AG08396 (cell line): ENCODE measurements at places on chromosomes 7 and 10.
A peak's percentile ranks its signal among the peaks of the same experiment; 100 is the strongest.

GRCh38 chr7:104758504-104758903 is 255.5 kb upstream of the KMT2E start:
- DNase-seq, result no peak

DNA sequence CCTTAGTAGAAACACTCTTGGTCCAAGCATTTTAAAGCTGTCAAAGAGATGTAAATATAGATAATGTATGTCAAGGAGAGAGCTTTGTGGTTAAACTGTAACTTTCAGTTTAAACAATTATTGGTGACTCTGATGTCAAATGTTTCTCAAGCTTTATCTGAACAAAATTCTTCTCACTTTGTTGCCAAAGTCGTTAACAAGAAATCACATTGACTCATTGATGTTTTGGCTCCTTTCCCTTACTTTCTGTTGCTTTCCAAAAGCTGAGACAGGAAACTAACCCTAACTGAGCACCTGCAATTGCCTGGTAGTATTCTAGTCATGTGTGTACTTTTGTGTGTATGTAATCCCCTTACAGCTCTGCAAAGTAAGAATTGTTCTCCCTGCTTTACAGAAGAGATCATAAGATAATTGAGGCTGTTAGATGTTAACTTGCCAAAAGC is 108.5 kb downstream of the CFTR start:
- peak; percentile 10 for DNase-seq

DNA sequence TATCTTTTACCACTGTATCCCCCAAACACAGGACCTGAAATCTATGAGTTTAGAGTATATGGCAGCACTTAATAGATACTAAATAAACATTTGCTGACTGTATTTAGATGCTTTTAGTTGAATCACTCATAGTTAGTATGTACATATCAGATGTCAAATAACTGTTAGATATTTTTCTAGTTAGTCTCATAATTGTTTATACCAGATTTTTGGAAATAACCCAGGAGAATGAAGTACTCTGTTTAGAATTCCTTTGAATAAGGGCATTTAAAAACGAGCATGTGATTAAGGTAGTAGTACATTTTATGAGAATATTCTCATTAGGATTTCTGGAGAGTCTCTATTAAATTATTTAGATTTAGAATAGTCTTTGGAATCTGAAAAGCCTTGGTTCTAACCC is 22.3 kb upstream of the ZEB1 start:
- no peak for DNase-seq

DNA sequence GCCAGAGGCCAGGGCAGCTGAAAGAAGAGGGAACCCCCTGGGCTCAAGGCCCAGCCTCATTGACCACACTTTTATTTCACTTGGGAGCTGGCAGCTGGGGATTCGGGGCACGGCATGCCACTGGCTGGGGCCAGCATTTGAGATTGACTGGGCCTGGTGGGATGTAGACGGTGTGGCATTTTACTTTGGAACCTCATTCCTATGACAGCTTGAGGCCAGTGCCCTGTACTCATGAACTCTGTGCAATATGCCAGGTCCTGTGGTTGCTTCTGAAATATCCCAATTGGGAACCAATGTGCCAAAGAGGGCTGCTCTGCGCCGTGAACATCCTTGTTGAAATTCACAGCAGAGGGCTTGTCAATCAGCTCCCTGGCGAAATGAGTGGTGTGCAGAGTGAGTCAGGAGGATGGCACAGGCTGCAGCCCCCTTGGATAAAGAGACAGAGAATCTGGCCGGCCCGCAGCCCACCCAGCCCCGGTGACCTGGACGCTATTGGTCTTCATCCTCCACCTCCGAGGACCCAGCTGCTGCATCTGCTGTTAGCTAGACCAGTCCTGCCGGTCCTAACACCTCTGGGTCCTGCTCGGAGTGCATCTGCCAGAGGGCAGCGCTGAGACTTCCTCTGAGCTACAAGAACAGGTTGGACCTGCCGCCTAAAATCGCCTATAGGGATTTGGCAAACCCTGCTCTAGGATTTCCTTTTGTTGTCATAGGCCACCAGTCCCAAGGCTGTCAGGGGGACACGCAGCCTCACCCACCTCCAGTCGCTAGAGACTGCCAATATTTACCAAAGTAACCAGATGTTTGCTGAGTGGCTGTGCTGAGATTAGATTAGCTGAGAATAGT is 58.0 kb downstream of the PRKAG2 start:
- DNase-seq, result no peak

DNA sequence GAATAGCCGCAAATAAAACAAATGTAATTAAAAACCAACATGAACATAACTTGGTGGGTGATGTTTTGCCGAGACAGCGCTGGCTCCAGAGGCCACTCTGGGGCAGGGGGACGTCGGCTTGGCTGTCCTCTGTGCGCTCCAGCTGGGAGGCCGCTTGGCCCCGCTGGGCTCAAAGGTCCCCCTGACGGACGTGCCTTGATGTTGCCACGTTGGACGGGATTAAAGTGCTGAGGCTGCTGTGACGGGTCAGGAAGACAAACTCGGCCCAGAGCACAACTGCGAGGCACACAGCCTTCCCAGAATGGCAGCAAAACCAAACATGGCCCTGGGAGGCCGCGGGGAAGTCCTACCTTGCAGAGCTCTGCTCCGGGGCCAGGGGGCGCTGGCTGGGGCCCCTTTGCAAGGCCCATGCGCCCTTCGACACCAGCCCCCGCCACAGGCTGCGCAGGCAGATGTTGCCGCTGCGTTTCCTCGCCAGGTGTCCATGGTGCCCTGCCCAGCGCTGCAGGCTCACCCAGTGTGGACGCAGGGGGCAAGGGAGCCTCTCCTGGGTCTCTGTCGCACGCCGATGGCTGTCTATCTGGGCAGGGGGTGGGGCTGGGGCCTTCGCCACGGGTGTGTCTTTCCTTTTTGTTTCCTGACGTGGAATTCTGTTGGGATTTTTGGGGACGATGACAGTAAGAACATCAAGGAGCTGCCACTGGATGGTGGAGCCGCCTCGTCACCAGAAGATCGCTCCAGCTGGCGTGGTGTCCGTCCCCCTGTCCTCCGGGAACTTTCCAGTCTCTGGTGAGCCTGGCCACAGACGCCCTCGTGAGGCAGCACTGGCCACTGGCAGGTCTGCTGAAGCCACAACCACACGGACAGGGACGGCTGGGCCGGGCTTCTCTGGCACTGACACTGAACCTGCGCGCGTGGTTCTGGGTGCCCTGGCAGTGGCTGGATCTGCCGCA is 99.6 kb upstream of the DIP2C start:
- DNase-seq, result peak; percentile 94

- peak; percentile 33 for DNase-seq
Observed at GRCh38 chr7:140060788-140061606, 1.8 kb downstream of the PARP12 start.

GRCh38 chr7:101555269-101555920 is 73.7 kb downstream of the MYL10 start:
- DNase-seq, result peak; percentile 2

GRCh38 chr7:100435401-100436304 is 644 bp downstream of the PPP1R35 start:
- peak; percentile 50 for DNase-seq

DNA sequence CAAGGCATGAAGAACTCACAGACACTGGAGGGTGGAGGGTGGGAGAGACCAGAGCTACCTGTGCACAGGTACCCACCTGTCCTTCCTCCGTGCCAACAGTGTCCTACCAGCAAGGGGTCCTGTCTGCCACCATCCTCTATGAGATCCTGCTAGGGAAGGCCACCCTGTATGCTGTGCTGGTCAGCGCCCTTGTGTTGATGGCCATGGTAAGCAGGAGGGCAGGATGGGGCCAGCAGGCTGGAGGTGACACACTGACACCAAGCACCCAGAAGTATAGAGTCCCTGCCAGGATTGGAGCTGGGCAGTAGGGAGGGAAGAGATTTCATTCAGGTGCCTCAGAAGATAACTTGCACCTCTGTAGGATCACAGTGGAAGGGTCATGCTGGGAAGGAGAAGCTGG is 21.8 kb downstream of the PRSS2 start:
- no peak for DNase-seq

DNA sequence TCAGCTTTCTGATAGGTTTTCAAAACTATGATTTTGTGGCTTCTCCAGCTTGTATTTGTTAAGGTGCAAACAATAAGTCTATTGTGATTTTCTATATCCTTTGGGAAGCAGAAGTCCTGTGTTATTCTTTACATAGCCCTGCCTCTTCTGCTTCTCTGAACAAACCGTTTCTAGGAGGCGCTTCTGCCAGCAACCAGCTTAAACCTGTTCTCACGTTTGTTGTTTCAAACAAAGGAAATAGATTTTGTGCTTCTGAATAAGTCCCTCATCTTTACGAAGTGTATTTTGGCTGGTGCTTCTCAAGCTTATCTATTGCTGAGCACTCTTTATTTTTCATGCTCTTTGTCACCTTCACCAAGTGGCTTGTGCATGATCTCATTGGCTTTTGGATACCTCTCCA is 61.0 kb downstream of the VTI1A start:
- no peak for DNase-seq

GRCh38 chr10:30573721-30574431 is 55.7 kb downstream of the LYZL2 start:
- no peak for DNase-seq

DNA sequence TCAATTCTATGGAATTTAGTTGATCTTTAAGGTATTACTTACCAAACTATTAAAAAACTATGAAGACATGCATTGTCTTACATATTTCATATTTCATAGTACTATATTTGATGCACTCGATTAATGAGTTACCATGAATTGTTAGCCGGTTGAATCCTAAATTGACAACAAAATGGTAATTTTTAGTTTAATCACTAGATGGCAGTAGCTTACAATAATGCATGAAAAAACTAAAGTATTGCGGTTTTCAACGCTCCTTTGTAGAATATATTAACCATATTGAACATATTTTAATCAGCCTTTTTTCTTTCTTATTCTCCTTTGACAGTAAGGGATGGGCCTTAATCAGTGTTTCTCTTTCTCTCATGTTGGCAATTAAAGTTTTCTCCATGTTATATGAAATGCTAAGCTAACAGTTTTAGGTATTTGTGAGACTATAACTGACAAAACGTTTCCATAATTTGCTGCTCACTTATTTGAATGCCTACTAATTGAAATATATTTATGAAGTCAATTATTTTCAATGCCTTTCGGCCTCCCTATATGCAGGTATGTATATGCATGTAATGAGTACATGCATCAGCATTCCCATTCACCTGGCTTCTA is 48.5 kb upstream of the ARL4A start:
- DNase-seq, result no peak

DNA sequence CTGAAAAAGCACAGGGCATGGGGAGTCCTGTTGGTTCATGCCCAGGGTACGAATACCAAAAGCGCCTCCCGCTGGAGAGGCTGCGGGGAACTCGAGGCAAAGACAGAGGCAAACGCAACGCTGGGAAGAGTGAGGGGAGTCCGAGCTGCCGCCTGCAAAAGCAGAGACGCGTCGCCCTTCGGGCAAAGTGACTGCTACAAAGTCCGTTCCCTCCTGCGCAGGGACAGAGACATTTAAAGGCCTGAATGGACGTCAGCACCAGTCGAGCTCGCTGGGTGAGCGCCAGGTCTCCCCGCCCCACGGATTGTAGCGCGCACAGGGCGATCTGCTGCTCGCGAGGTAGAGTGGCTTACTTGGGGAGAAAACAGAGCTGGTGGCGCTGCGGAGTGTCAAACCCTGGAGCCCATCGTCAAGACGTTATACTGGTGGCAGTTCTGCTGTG is 732.8 kb downstream of the ZWINT start:
- no peak for DNase-seq

DNA sequence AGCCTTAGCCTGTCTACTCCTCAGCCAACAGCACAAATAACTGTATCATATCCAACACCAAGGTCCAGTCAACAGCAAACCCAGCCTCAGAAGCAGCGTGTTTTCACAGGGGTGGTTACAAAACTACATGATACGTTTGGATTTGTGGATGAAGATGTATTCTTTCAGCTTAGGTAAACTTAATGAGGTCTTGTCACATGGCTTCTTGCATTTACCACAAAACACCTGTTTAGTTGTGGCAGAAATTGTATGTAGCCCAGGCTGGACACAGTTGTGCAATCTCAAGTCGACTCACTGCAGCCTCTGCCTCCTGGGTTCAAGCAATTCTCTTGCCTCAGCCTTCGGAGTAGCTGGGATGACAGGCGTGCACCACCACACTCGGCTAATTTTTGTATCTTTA is 21.4 kb downstream of the CCAR1 start:
- no peak for DNase-seq

DNA sequence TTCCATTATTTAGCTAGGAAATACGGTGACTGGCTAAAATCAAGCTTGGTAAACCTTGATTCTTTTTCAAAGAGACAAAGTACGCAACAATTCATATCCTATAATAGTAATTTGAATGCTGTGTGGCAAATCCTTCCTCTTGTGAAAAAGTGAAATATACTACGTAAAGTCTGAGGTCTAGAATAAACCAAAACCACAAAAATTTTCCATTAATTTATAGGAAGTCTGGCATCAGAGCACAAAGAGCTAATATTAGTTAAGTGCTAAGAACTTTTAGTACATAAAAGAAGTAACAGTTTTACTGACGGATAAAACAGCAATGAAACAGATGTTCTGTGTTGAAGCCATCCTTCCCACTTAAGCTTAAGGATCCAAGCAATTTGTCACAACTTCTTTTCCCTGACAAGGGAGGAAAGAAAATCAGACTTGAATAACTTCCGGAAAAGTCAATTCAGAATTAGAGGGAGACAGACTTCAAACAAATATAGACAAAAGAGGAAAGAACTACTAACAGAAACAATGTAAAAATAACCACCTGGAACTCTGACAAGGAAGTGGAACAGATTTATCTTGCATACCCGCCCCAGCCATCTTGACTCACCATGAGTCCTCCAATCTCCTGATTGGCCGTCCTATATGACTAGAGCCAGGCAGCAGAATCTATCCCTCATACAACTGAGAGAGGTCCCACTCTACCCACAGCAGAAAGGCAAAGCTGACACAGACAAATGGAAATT is 34.6 kb downstream of the RHEB start:
- DNase-seq, result peak; percentile 71

GRCh38 chr7:104843198-104843597 is 170.8 kb upstream of the KMT2E start:
- DNase-seq, result no peak

DNA sequence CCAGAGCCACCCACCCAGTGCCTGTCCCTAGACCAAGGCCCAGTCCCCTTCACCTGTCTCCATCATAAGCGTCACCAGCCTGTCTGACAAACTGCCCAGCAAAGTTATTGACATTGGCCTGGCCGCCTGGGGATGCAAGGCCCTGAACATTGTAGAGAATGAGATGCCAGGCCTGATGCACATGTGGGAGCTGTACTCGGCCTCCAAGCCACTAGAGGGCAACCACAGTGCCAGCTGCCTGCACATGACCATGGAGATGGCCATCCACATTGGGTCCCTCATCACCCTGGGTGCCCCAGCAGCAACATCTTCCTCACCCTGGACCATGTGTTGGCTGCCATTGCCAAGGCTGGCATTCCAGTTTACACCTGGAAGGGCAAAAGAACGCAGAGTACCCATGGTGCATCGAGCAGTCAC is 63.7 kb upstream of the ANTXRL start:
- no peak for DNase-seq
